ENCODE measurements at places on chromosomes 7 and 10. TPM values are rescaled to one million over a fixed set of nuclear protein-coding genes. Genes with fewer than 3 reads are reported as not detected.

DNA sequence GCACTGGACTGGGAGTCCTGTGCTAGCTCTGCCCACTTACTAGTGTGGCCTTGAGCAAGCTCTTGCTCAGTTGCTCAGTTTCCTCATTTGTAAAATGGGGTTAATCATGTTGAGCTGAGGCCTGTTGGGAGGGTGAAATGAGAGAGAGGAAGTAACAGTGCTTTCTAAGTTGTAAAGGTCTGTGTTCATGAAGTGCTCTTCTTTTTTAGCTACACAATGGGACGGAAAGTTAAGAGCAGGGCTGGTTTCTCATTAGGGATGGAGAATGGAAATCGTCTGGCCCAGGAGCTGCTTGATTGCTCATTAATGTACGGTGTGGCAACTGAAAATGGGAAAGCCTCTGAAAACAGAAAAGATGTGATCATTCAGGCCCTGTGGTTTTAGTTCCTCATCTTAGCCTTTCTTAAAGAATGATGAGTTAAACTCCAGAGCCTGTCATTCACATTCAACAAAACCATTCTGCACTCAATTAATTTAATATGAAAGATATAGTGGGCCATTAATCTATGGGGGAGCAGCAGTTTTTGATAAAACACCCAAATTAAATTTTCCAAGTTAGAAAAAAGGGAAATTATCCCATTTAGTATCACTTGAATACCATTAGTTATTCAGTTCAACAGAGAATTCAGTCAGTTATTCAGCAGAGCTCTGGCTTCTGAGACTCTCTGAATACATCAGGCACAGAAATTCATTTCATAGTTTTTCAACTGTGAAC lies 60.5 kb downstream of the SH2D4B start:
- H3K4me1 ChIP-seq, result no peaks in the 10 kb centered on the region
- no peak overlapping the region for H3K4me3 ChIP-seq
- no peaks in the 10 kb centered on the region for H3K27me3 ChIP-seq
- DNase-seq, result no peak
- no peak overlapping the region for H3K27ac ChIP-seq

- no peaks in the 10 kb centered on the region for H3K36me3 ChIP-seq
- no peak overlapping the region for H3K4me3 ChIP-seq
- DNase-seq, result no peak
Measured at GRCh38 chr10:2623675-2624274, 443.6 kb upstream of the PFKP start.

- no peaks in the 10 kb centered on the region for H3K4me1 ChIP-seq
- DNase-seq, result no peak
- H3K27me3 ChIP-seq, result no peaks in the 10 kb centered on the region
- no peak overlapping the region for H3K27ac ChIP-seq
- no peak overlapping the region for H3K4me3 ChIP-seq
Measured at GRCh38 chr7:84729284-84729683, 457.6 kb downstream of the SEMA3D start.

DNA sequence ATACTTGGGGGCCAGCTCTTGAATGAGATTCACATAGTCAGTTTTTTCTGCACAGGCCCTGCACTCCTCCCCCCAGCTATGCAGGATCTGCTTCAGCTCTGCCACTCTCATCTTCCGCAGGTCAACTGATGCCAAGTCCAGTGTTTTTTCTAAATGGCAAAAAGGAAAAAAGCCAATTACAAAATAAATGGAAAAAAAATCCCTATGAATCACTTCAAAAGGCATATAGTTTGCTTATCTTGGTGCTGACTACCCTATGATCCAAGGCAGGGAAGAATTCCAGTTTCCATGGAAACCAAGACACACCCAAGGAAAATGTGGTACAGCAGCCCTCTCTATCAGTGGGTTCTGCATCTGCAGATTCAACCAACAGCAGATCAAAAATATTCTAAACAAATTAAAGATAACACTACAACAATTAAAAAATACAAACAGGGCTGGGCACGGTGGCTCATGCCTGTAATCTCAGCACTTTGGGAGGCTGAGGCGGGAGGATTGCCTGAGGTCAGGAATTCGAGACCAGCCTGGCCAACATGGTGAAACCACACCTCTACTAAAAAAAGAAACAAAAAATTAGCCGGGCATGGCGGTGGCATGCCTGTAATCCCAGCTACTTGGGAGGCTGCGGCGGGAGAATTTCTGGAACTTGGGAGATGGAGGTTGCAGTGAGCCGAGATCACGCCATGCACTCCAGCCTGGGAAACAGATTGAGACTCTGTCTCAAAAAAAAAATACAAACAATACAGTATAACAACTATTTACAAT lies 17.6 kb downstream of the CDNF start:
- H3K27me3 ChIP-seq, result no peaks in the 10 kb centered on the region
- H3K4me1 ChIP-seq, result no peaks in the 10 kb centered on the region
- DNase-seq, result no peak
- no peak overlapping the region for H3K27ac ChIP-seq
- H3K4me3 ChIP-seq, result no peak overlapping the region

DNA sequence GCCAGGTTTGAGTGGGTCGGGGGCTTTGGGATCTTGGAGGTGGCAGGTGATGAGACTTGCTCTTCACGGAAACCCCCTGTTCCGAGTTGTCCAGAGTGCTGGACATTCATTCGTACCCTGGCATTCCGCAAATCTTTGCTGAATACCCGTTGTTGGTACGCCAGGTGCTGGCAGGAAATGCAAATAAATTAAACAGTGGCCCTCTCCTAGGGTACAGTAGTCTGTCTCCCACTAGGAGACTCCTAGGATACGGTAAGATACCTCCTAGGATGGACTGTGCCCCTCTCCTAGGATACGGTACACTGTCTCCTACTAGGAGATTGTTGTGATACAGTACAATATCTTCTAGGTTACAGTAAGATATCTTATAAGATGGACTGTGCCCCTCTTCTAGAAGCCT lies 544 bp downstream of the SEC23IP start:
- no peaks in the 10 kb centered on the region for H3K36me3 ChIP-seq
- H3K27me3 ChIP-seq, result no peaks in the 10 kb centered on the region
- peak overlapping the region; percentile 76 for H3K27ac ChIP-seq
- peaks cover 17% of the 10 kb centered on the region for H3K4me1 ChIP-seq

Gene PON1
- total RNA-seq, result not detected

Gene VPS37D
- 19.5 TPM for total RNA-seq

- no peaks in the 10 kb centered on the region for H3K27me3 ChIP-seq
- DNase-seq, result no peak
- H3K4me1 ChIP-seq, result peaks cover 13% of the 10 kb centered on the region
- no peak overlapping the region for H3K4me3 ChIP-seq
Measured at GRCh38 chr10:110011681-110012080, 3.9 kb downstream of the ADD3 start.

Gene PRF1
- total RNA-seq, result 2.3 TPM

DNA sequence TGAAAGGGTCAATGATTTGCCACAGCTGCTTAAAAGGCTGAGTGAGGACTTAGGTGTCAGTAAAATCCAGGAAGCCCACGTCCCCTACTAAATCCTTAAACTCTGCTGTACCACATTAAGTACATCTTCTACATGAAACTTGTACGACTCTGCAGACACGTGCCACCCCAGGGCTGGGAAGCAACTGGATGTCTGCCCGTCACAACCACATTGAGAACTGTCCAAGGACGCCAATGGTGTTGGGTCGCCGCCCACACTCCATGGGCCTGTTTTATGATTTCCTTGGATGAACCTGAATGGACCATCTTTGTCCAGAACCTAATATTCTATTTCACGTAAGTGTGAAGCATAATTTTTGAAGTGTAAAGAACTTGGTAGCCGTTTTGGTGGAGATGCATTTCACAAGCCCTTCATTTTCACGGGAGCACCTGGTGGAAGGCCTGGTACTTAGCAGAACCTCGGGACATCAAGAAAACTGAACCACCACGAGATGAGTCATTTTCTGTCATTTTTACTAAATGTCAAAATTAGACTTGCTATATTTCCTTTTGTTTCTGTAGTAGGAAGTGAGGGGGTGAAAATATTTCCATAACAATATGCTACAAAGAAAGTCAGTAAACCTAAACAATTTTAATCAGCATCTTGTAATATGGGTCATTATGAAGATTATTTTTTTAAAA lies 134.9 kb downstream of the SFMBT2 start:
- no peak overlapping the region for H3K27ac ChIP-seq
- no peak overlapping the region for H3K4me3 ChIP-seq
- H3K4me1 ChIP-seq, result no peaks in the 10 kb centered on the region
- H3K27me3 ChIP-seq, result no peaks in the 10 kb centered on the region
- no peak for DNase-seq

- peak overlapping the region; percentile 87 for H3K4me3 ChIP-seq
- no peak for DNase-seq
- H3K36me3 ChIP-seq, result no peaks in the 10 kb centered on the region
- H3K27me3 ChIP-seq, result no peaks in the 10 kb centered on the region
Measured at GRCh38 chr7:127652333-127653248, 597 bp downstream of the SND1 start.

Gene CCDC7
- total RNA-seq, result 12.9 TPM

Gene NME8
- not detected for total RNA-seq

Gene MRPL43
- 98.3 TPM for total RNA-seq

DNA sequence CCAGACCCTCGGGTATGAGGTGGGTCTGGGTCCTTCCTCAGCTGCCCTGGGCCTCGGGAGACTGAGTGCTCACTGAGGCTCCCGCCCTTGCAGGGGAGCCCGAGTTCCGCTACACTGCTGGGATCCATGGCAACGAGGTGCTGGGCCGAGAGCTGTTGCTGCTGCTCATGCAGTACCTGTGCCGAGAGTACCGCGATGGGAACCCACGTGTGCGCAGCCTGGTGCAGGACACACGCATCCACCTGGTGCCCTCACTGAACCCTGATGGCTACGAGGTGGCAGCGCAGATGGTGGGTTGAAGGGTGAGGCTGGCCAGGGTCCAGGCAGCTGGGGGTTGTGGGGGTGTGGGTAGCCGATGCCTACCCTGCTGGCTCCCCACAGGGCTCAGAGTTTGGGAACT lies 7.6 kb downstream of the AEBP1 start:
- H3K4me3 ChIP-seq, result no peak overlapping the region
- DNase-seq, result no peak
- no peaks in the 10 kb centered on the region for H3K27me3 ChIP-seq
- no peaks in the 10 kb centered on the region for H3K4me1 ChIP-seq
- H3K36me3 ChIP-seq, result no peaks in the 10 kb centered on the region

Gene RET
- total RNA-seq, result 8.7 TPM

DNA sequence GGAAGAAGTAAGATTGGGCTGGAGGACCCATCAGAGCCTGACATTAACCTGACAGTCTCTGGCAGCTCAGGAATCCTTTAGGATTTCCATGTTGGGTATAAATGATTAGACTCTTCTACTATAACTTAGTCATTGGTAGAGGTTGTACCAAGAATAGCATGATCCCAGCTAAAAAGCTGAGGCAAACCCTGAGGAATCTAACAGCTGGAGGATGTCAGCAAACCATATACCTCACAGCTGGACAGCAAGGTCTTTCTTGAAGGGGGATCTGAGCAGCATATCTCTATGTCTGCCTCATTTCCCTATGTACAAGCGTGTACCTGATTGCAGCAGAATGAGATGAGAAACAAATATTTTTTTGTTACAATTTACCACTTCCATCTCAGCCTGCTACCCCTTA lies 103.2 kb downstream of the NPSR1 start:
- no peaks in the 10 kb centered on the region for H3K4me1 ChIP-seq
- H3K27ac ChIP-seq, result no peak overlapping the region
- no peak for DNase-seq
- H3K4me3 ChIP-seq, result no peak overlapping the region
- no peaks in the 10 kb centered on the region for H3K27me3 ChIP-seq
- H3K36me3 ChIP-seq, result no peaks in the 10 kb centered on the region

DNA sequence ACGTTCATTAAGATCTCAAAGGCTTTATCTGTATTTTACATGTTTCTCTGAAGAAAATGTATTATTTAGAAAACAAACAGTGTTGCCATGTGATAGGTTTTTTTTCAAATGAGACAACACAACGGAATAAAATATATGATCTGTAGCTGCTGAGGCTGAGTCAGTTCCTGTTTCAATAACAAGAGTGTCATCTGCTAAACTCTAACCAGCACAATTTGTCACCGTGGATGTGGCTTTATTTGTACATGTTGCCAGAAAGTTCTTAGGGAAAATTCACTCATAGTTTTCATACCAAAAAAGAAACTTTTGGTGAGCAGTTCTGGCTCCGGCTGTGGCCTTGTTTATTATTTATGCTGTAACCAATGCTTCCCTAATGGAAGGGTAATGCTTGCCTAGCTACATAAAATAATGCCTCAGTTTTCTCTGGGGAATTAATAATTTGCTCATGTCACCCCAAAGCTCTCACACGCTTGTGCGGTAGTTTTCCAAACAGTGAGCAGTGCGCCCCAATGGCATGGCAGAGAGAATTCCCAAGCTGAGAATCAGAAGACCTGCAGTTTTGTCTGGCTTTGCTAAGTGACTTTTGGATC lies 20.3 kb upstream of the KLF6 start:
- no peaks in the 10 kb centered on the region for H3K27me3 ChIP-seq
- no peak for DNase-seq
- H3K36me3 ChIP-seq, result no peaks in the 10 kb centered on the region
- peak overlapping the region; percentile 40 for H3K27ac ChIP-seq

GRCh38 chr7:46059308-46060020 lies 138.4 kb upstream of the IGFBP3 start:
- no peak overlapping the region for H3K27ac ChIP-seq
- H3K27me3 ChIP-seq, result no peaks in the 10 kb centered on the region
- DNase-seq, result no peak
- no peaks in the 10 kb centered on the region for H3K4me1 ChIP-seq
- no peaks in the 10 kb centered on the region for H3K36me3 ChIP-seq

DNA sequence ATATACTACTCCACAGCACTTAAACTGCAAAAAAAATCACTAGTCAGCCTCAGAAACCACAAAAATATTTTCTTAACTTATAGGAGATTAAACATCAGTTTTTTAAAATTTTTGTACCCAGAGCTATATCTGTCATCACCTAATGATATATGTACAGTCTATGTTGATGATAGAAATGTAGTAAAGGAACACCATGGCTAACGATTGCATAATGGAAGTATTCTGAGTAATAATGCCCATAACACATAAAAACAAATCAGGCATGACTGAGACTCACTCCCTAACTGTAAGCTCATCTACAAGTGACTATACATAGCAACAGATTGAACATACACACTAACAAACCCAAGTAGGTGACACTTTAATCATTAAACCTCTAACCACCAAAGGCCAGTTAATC lies 51.3 kb downstream of the TSPAN12 start:
- no peak overlapping the region for H3K4me3 ChIP-seq
- no peaks in the 10 kb centered on the region for H3K36me3 ChIP-seq
- no peak for DNase-seq
- no peaks in the 10 kb centered on the region for H3K4me1 ChIP-seq

DNA sequence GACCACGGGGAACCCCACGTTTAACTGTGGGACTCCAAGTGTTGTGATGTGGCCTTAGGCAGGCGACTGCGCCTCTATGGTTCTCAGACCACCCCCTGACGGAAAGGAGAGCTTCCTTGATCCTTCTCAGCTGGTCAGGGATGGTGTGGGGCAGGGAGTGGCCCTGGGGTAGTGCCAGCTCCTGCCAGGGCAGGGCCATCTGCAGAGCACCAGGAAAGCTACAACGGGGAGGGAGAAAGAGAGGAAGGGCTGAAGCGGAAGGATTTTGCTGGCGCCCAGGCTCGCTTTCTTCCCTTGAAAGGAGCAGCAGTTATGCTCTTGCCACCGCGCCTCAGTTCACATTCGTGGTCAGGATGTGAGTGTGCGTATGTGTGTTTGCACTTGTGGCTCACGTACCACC lies 74.9 kb upstream of the PCBD1 start:
- H3K36me3 ChIP-seq, result no peaks in the 10 kb centered on the region
- H3K4me3 ChIP-seq, result no peak overlapping the region
- no peaks in the 10 kb centered on the region for H3K27me3 ChIP-seq
- H3K4me1 ChIP-seq, result no peaks in the 10 kb centered on the region

Measured in prostate gland (tissue), 2 donors.